ENCODE measurements at places on chromosomes 2 and 18.

DNA sequence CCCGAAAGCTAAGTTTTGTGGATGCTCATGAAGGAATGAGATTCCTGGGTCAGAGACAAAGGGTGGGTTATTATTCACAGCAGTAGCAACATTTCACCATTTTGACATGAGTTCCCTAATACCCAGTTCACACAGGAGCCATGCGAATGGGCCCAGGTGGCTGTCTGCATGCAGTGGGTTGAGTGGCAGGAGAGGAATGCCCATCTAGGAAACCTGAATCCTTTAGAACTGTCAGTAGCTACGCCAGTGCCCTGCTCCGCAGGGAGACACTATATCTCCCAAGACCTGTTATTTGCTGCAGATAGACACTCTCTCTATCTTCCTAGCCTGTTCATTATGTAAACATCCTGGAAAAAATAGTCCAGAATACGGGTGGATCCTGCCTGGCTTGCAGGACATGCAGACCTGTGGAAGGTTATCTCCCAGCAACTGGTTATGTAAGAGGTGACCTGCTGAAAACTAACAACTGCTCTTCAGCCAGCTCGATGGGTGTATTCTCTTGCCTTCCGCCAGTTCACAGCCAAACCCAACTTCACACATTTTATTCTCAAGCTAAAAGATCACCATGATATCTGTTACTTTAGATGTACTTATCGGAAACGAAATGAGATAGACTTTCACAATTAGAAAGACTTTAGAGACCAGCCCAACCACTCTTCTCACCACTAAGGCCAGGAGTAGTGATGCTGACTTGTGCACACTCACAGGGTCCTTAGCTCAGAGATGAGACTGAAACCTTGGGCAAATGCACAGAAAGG lies 59.1 kb downstream of the MBP start:
- DNase-seq, result peak; percentile 51

GRCh38 chr2:27086724-27087593 lies at the start of gene KHK:
Gene KHK, plus strand, starts transcription at chr2:27086772. Its CDS starts 488 bp downstream, at chr2:27087260.
- DNase-seq, result no peak

GRCh38 chr2:180343528-180344345 lies 336.6 kb upstream of the CWC22 start:
- no peak for DNase-seq

DNA sequence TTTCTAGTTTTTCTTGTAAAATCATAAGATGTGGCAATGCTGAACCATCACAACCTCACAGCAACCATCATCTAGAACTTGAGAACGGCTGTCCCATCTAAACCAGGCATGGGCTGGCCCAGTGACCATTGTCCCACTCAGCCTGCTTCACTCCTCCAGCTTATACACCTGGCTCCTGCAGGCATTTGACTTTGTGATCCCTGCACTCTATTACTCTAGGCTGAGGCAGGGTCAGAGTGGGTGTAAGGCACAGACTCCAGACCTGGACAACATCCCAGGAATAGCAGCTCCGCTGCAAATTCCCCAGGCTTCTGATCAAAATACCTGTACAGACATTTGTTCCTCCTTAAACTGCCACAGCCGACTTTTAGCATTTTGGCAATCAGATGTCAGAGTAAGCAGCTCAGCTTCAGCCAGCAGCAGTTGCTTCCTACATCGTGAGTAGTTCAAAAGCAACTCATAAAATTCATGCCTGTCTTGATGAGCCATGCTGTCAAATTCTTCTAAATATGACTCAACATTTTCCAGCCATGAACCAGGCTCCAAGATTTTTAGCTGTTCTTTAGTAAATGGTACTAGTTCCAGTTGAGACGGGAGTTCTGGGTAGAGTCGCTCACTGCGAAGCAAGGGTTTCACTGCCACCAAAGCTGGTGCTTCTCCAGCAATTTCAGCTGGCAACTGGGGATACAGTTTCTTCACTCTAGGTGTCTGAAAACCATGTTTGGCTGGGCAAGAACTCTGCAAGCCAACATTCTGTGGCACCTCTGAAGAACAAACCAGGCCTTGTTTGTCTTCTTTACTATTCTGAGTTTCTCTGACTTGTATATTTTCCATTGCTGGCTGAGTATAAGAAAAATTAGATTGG lies 12.8 kb downstream of the EPG5 start:
- DNase-seq, result no peak

DNA sequence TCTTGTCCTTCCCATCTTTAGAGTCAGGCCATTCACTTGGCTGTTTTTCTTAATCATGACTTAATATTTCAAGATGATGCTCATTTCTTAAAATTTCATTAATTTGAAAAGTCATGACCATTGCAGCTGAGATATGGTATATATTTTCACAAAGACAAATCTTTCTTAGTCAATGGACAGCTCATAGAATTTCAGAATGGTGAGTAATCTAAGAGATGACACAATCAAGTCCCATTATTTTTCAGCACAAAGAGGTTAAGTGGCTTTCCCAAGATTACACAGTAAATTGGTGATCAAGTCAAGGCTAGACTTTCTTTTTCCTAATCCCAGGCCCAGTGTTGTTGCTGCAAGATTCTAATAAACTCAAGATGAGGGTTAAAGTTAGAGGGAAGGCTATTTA lies 34.4 kb upstream of the NT5C1B start:
- DNase-seq, result no peak

- no peak for DNase-seq
These were observed 9.0 kb upstream of the TMEM214 start for GRCh38 chr2:27023740-27024139.

GRCh38 chr18:30175061-30175574 lies 867.4 kb downstream of the DSC3 start:
- no peak for DNase-seq

GRCh38 chr2:105929516-105929915 lies 184.8 kb downstream of the NCK2 start:
- DNase-seq, result peak; percentile 50

- no peak for DNase-seq
These were observed at the start of gene CHST9 for GRCh38 chr18:27185025-27185763. Gene CHST9, minus strand, starts transcription at chr18:27185308. Its CDS starts 42,499 bp downstream, at chr18:27142809.

DNA sequence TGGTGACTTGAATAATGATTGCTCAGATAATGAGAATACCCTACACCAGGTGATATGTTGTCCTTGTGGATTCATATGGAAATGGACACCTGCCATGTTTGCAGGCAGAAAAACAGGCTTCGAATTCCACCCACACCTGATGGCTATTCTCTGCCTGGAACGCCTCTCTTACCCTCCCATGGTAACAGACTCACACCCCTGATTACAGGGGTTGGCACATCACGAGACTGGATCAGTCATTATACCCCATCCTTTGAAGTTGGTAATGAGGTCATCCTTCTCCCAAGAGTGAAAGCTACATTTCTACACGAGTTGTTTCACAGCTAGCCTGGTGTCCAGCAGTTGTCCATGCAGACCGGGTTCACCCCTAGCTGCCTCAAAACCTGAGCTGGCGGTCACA lies 71.4 kb upstream of the MBOAT2 start:
- no peak for DNase-seq

- DNase-seq, result no peak
These were observed 443.6 kb upstream of the HNRNPA3 start for GRCh38 chr2:176769021-176769420.

DNA sequence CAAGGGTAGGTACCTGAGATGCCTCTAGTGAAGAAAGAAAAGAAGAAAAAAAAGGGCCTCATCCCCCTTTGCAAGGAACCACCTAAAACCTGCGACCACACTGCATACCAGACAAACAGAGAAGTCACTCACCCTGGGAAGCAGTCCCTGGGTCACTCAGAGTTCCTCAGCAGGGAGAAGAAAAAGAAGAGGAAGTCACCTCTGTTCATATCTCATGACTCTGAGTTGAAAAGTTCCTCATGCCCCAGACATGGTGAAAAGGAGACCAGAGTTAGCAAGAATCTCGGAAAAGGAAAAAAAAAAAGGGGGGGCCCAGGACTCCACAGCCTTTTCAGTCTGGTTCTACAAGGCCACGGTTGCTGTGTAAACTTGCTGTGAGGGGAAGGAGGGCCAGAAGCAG lies 478.4 kb upstream of the NRXN1 start:
- no peak for DNase-seq

GRCh38 chr18:46756559-46757201 lies at the start of gene ST8SIA5:
Gene ST8SIA5, minus strand, starts transcription at chr18:46757053. Its CDS starts 545 bp downstream, at chr18:46756508.
- DNase-seq, result no peak

Data from CD4-positive, alpha-beta T cell treated with Interleukin-1 beta for 1 hour (primary cell).